Kidney epithelial cell (primary cell): ENCODE measurements at places on chromosomes 7 and 10. TPM values are rescaled to one million over a fixed set of nuclear protein-coding genes. Genes with fewer than 3 reads are reported as not detected.

TMEM26 gene
- total RNA-seq, result 0.33 and 0.41 TPM in 2 replicates

TMEM184A gene
- 5.7 and 5.8 TPM in 2 replicates for total RNA-seq

GPR85 gene
- total RNA-seq, result 0.42 TPM in 1 of 2 replicates, not detected in the other

CDHR1 gene
- 4.3 and 4.6 TPM in 2 replicates for total RNA-seq

CRTAC1 gene
- total RNA-seq, result 3.2 and 3.3 TPM in 2 replicates

KCNH2 gene
- total RNA-seq, result 2.1 and 4.1 TPM in 2 replicates

UPK3BL2 gene
- 2.1 and 4.3 TPM in 2 replicates for total RNA-seq

GBX1 gene
- not detected in 2 replicates for total RNA-seq

NEUROG3 gene
- total RNA-seq, result not detected in 2 replicates

ALKBH4 gene
- total RNA-seq, result 12.5 and 50.8 TPM in 2 replicates

ACBD7 gene
- 1.0 and 1.5 TPM in 2 replicates for total RNA-seq

PGAM2 gene
- not detected in 2 replicates for total RNA-seq

SPDYE8 gene
- not detected in 2 replicates for total RNA-seq

OR2A5 gene
- total RNA-seq, result not detected in 2 replicates

RTKN2 gene
- 6.7 and 8.8 TPM in 2 replicates for total RNA-seq

TMEM213 gene
- not detected in 2 replicates for total RNA-seq

EBLN1 gene
- total RNA-seq, result not detected in 2 replicates

NEUROD6 gene
- not detected in 2 replicates for total RNA-seq

ITGB1 gene
- 1,462 and 2,227 TPM in 2 replicates for total RNA-seq

RNF148 gene
- total RNA-seq, result 0.07 and 0.71 TPM in 2 replicates

GRM3 gene
- total RNA-seq, result not detected in 2 replicates

CALML5 gene
- 0.34 TPM in 1 of 2 replicates, not detected in the other for total RNA-seq

DEPP1 gene
- 19.8 and 21.9 TPM in 2 replicates for total RNA-seq

ZNF277 gene
- total RNA-seq, result 34.6 and 35.0 TPM in 2 replicates
